ENCODE measurements at places on chromosomes 6 and 20.
A peak's percentile ranks its signal among the peaks of the same experiment; 100 is the strongest.

DNA sequence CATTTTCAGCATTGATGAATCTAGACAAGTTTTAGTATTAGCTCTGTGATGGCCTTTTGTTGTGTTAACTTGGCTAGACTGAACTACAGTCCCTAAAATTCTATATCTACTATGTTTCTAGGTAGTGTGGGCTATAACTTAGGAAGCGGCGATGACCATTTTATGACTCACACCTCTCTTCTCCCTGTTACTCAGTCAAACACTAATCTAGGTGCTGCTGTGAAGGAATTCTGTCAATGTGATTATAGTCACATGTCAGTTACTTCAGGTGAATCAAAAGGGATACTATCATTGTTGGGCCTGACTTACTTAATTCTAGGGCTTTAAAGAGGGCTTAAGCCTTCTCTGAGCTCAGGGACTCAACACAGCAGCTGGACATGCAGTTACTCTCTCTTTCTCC is 691.5 kb upstream of the MAP3K7 start:
- no peak for DNase-seq

- DNase-seq = peak; percentile 28
These were observed 420 bp downstream of the SOX4 start for GRCh38 chr6:21593927-21594415.

DNA sequence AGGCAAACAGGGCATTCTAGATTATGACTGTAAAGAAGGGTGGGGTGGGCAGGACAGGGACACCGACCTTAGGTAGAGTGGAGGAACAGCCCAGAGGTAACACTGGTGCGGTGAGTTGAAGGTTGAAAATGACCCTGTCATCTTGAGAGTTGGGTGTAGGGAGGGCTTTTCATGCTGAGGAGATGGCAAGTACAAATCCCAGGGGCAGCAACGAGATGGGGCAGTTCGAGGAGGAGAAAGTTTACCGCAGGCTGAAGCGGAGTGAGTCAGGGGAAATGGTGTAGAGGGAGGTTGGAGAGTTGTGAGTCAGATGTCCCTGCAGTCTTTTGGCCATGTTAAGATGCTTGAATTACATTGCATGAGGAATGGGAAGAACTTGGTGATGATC is 101.1 kb downstream of the HIVEP1 start:
- no peak for DNase-seq

- no peak for DNase-seq
These were observed 603.8 kb downstream of the PRKN start for GRCh38 chr6:162123797-162124196.

Measured in CD8-positive, alpha-beta memory T cell (primary cell).